ENCODE measurements at places on chromosomes 7 and 10. TPM values are rescaled to one million over a fixed set of nuclear protein-coding genes. Genes with fewer than 3 reads are reported as not detected.

The CPED1 gene
- 14.6 TPM for total RNA-seq

The CRPPA gene
- 16.7 TPM for total RNA-seq

The ANKRD22 gene
- total RNA-seq = not detected

The ODAD2 gene
- total RNA-seq = 0.52 TPM

The NPY gene
- total RNA-seq = 3.1 TPM

The SH3PXD2A gene
- total RNA-seq = 30.3 TPM

The HILPDA gene
- total RNA-seq = 22.4 TPM

The NUTM2D gene
- 2.6 TPM for total RNA-seq

The HMX2 gene
- not detected for total RNA-seq

The INMT gene
- total RNA-seq = 35.5 TPM

The TMEM236 gene
- total RNA-seq = under 0.01 TPM

The NEURL1 gene
- total RNA-seq = 12.0 TPM

The ELFN1 gene
- total RNA-seq = 1.6 TPM

The OLAH gene
- total RNA-seq = 1.0 TPM

The TIMM23 gene
- total RNA-seq = 61.6 TPM

The COL1A2 gene
- 6,663 TPM for total RNA-seq

The CPN1 gene
- total RNA-seq = not detected

The FGFBP3 gene
- 1.6 TPM for total RNA-seq

The VGF gene
- not detected for total RNA-seq

The XRCC2 gene
- 1.6 TPM for total RNA-seq

The LRRD1 gene
- 0.52 TPM for total RNA-seq

The EVX1 gene
- total RNA-seq = not detected

The CDK13 gene
- 81.9 TPM for total RNA-seq

The AGR2 gene
- total RNA-seq = 3.1 TPM

The GNGT1 gene
- not detected for total RNA-seq

The PILRA gene
- total RNA-seq = 1.6 TPM

The OR2A42 gene
- under 0.01 TPM for total RNA-seq

The ARHGAP19 gene
- 13.0 TPM for total RNA-seq

The PRKG1 gene
- 44.9 TPM for total RNA-seq

The C7orf33 gene
- not detected for total RNA-seq

All from skeletal muscle tissue (tissue), 5 donors.